ENCODE measurements at places on chromosomes 11 and 22. TPM values are rescaled to one million over a fixed set of nuclear protein-coding genes. Genes with fewer than 3 reads are reported as not detected.

DNA sequence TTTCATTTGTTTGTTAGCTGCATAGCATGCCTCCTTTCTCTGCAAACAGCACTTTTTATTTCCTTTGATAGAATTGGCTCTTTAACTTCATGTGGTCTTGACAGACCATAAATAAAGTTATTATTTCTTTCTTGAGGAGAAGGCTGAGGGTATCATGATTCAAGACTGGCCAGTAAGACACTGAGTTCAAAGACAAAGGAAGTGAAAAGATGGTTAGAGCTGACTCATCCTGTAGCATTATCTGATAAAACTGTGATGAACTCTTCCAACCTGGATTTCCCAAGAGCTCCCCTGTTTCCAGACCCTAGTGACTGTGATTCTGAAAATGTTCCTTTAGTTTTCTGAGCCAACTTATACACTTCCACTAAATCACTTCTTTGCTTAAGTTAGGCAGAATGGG is 179.3 kb upstream of the FAT3 start:
- no peaks in the 10 kb centered on the region for H3K4me1 ChIP-seq
- no peaks in the 10 kb centered on the region for H3K36me3 ChIP-seq
- H3K27ac ChIP-seq = no peak overlapping the region
- no peaks in the 10 kb centered on the region for H3K27me3 ChIP-seq
- DNase-seq = no peak
- no peak overlapping the region for H3K4me3 ChIP-seq

DNA sequence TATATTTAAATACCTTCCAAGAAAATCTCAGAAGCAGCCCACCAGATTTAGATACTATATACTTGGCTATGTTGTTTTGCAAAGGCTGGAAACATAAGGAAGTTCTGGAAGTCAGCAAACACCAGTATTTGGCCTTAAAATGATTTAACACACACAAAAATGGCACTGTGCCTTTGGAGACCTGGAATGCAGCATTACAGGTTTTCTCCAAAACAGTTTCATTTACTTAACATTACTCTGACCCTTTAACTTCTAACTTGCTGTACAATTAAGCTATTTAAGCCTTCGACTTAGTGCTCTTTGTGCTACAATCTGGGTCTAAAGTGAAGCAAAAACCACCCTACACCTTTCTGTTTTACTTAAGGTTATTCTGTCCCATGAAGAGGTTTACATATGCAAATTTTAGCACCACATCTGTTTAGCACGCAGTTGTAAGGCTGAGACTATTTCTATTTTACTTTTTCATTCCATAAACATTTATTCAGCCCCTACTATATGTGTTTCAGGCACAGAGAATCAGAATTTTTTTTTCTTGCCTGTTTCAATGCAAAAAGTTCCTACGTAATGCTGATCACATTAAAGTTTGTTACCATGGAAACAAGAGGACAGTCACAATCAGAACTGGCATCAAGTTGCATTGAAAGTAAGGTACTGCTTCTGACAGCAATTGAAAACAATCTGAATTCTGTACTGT is 70.3 kb downstream of the MAML2 start:
- no peak overlapping the region for H3K27ac ChIP-seq
- no peaks in the 10 kb centered on the region for H3K36me3 ChIP-seq
- H3K4me1 ChIP-seq = peaks cover 4% of the 10 kb centered on the region

DNA sequence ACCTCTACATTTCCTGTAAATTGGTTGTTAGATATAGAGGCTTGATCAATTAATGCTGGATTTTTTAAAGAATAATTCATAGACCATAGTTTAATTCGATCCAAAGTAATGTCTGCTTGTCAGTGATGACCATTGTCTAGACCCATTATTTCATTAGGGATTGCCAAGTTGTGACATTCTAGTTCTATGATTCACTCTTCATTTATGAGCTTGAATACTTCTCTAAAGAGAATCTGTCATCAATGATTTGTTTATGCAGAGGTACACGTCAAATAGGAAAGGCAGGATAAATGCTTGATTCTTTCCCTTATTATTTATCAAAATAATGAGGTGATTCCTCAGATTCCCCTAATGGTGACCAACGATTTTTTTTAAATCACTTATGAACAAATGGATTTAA is 24.0 kb upstream of the ROBO3 start:
- H3K36me3 ChIP-seq = no peaks in the 10 kb centered on the region
- no peak overlapping the region for H3K4me3 ChIP-seq
- no peak for DNase-seq
- peaks cover 43% of the 10 kb centered on the region for H3K27me3 ChIP-seq

DNA sequence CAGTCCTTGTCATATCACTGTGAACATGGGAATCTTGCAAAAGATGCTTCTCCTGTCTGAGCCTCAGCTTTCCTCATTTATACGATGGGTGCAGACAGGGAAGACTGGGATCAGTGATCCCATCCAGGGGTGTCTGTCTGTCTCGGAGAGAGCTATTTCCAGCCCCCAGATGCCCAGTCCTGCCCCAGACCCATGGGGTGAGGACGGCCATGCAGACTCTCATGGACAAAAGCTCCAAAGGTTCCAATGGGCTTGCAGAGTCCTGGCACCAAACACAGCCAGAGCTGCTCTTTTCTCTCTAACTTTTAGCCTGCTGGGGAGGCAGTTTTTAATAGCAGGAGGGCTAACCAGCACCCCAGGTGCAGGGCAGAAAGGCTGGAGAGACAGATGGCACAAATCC is 5.2 kb downstream of the SCUBE1 start:
- H3K27ac ChIP-seq = no peak overlapping the region
- no peak for DNase-seq
- no peaks in the 10 kb centered on the region for H3K36me3 ChIP-seq
- H3K4me3 ChIP-seq = no peak overlapping the region

DNA sequence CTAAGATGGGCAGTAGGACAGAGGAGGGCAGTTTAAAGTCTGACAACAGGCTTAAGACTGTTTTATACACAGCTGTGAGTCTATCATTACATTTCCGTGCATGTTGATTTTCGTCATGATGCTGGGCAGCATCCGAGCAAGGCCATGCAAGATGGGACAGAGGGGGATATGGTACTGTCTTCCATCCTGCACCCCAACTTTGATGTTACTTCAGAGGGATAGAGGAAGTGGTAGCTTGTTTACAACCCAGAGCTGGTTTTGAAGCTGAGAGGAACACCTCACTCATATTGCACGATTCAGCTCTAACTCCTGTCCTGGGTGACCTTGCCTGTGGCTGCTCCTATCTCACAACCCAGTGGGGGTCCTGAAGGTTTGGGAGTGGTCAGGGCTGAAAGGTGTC is 3.0 kb upstream of the SORL1 start:
- no peaks in the 10 kb centered on the region for H3K36me3 ChIP-seq
- H3K4me1 ChIP-seq = peaks cover 66% of the 10 kb centered on the region
- H3K27me3 ChIP-seq = no peaks in the 10 kb centered on the region
- no peak for DNase-seq
- H3K4me3 ChIP-seq = no peak overlapping the region

DNA sequence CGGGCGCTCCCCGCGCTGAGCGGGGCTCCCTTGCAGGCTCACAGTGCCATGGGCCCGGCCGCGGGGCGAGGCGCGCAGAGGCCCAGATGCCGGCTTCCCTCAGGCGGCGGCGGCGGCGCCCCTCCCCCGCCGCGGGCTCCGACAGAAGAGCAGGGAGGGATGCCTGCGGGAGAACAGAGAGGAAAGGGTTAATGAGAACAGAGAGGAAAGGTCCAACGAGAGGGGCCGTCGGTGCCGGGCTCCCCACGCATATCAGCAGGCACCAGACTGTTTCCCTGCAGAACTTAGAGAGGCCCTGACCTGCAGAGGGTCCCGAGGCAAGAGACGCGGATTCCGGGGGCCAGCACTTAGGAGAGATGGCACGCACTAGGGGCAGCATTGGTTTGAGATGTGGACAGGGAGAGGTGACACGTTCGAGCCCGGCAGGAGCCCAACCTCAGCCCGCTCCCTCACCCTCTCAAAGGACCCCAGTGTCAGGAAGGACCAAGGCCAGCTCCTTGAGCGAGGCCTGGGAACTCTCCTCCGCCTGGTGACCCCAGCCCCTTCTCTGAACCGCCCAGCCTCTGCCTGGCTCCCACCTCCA is 9.1 kb downstream of the NRXN2 start:
- peaks cover 100% of the 10 kb centered on the region for H3K27me3 ChIP-seq
- no peaks in the 10 kb centered on the region for H3K36me3 ChIP-seq
- H3K27ac ChIP-seq = no peak overlapping the region
- H3K4me3 ChIP-seq = peak overlapping the region; percentile 7
- DNase-seq = no peak

GRCh38 chr22:43811777-43812148 is 342 bp downstream of the EFCAB6 start:
- DNase-seq = no peak
- H3K4me3 ChIP-seq = peak overlapping the region; percentile 82
- H3K36me3 ChIP-seq = no peaks in the 10 kb centered on the region
- H3K4me1 ChIP-seq = peaks cover 14% of the 10 kb centered on the region

DNA sequence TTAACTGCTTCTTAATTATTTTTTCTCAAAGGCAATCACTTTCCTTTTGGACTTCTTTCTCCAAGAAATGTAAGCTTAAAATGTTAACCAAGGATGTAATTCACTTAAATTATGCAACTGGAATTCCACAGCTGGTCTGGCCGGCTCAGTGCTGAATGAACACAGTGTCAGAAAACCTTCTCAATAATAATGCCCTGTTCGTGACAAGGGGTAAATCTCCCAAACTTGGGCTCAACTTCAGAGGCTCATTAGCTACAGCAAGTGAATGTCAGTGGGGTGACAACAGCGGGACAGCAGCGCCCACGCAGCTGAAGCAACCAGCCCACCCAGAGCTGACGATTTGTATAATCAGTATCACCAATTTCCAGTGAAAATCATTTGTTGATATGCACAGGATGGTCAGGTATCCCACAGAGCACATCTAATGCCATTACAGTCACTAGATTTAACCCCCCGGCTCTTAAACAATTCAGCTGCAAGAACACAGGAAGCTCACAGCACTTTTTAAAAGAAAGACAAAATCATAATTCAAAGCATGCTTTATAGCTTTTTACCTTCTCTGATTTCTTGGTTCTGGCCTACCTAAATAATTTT is 704.8 kb downstream of the DLG2 start:
- no peak overlapping the region for H3K4me3 ChIP-seq
- DNase-seq = no peak
- no peak overlapping the region for H3K27ac ChIP-seq
- H3K27me3 ChIP-seq = no peaks in the 10 kb centered on the region
- H3K4me1 ChIP-seq = no peaks in the 10 kb centered on the region

GRCh38 chr11:88327462-88328143 is 9.9 kb downstream of the CTSC start:
- no peaks in the 10 kb centered on the region for H3K4me1 ChIP-seq
- no peaks in the 10 kb centered on the region for H3K27me3 ChIP-seq
- H3K27ac ChIP-seq = no peak overlapping the region
- no peak overlapping the region for H3K4me3 ChIP-seq

- no peaks in the 10 kb centered on the region for H3K27me3 ChIP-seq
- H3K36me3 ChIP-seq = peaks cover 10% of the 10 kb centered on the region
- no peak overlapping the region for H3K4me3 ChIP-seq
Observed at GRCh38 chr11:86249307-86250098, 5.0 kb downstream of the EED start.

DNA sequence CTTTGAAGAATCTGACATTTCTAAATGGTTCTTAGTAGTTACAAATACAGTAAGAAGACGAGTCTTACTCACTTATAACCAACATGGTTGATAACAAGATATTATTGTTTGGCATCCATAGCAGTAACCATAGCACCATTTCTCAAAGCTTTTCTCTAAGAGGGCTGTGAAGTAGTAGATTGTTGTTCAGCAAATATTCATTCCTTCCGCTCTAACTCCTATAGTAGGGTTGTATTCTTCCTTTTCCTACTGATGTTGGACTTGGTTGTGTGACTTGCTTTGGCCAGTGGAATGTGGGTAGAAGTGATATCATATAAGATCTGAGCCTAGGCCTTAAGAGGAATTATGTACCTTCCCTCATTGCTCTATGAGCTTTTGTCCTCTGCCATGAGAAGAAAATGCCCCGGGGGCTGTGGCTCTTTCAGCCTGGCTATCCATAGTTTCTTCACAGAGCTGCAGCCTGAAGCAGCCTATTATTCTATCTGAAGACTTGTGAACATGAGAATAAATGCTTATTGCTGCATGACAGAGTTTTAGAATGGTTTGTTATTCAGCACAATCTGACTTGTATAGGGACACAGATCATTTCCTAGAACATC is 28.9 kb upstream of the ZBED5 start:
- H3K4me1 ChIP-seq = no peaks in the 10 kb centered on the region
- H3K27ac ChIP-seq = peak overlapping the region; percentile 46
- no peak overlapping the region for H3K4me3 ChIP-seq
- no peaks in the 10 kb centered on the region for H3K27me3 ChIP-seq
- H3K36me3 ChIP-seq = no peaks in the 10 kb centered on the region
- DNase-seq = no peak

DNA sequence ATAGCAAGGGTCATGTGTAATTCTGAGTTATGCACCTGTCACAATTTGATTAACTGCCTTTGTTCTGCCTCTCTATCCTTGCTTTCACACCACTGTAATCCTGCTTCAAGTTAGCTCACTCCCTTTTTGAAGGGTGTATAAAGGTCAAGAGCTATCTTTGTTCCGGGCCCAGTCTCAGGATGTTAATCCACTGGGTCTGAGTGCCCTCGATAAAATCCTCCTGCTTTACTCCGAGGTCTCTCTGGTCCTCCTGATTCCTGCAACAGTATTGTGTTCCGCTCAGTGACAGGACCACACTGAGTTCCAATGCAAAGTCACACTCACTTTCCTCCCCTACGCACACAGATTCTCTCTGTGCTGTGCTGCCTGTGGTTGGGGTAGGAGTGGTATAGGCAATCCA is 186.5 kb downstream of the DYNC2H1 start:
- H3K4me1 ChIP-seq = no peaks in the 10 kb centered on the region
- no peak overlapping the region for H3K4me3 ChIP-seq

- H3K4me3 ChIP-seq = no peak overlapping the region
- H3K4me1 ChIP-seq = no peaks in the 10 kb centered on the region
- no peak for DNase-seq
- peaks cover 10% of the 10 kb centered on the region for H3K27me3 ChIP-seq
- H3K27ac ChIP-seq = no peak overlapping the region
- no peaks in the 10 kb centered on the region for H3K36me3 ChIP-seq
Observed at GRCh38 chr11:133249065-133249464, 283.2 kb downstream of the OPCML start.

- no peaks in the 10 kb centered on the region for H3K4me1 ChIP-seq
- H3K4me3 ChIP-seq = no peak overlapping the region
- H3K27me3 ChIP-seq = peaks cover 9% of the 10 kb centered on the region
- no peak for DNase-seq
- no peaks in the 10 kb centered on the region for H3K36me3 ChIP-seq
Observed at GRCh38 chr11:45489281-45489905, 176.0 kb downstream of the CHST1 start.

GAS2 gene
- 13.1 TPM for total RNA-seq

SIK2 gene
- 21.1 TPM for total RNA-seq

HEPHL1 gene
- not detected for total RNA-seq

PRODH gene
- 23.7 TPM for total RNA-seq

OR52H1 gene
- not detected for total RNA-seq

CDC42BPG gene
- total RNA-seq = 0.42 TPM
